GM23338 (cell line): ENCODE measurements at places on chromosomes 11 and 22. TPM values are rescaled to one million over a fixed set of nuclear protein-coding genes. Genes with fewer than 3 reads are reported as not detected.

The DDI1 gene
- not detected in 2 replicates for total RNA-seq

DNA sequence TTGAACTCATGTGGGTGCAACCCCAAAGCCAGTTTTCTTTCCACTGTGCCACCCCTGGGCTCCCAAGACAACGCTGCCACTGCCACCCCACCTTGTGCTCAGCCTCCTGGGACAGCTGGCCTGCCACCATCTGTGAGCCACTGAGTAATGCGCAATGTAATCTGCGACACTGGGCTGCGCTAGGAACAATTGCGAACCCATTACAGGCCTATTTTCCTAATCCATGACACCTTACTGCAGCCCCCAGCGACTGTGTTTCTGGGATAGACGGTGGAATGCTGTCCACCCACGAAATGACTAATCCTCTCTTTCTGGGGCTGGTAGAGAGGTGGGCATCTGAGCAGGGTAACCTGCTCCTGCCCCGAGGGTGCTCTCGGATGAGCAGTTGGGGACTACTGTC, 22.2 kb downstream of the FLRT1 start:
- H3K4me3 ChIP-seq, result no peak overlapping the region
- H3K27me3 ChIP-seq, result peaks cover 97% of the 10 kb centered on the region
- no peak for DNase-seq
- no peak overlapping the region for H3K27ac ChIP-seq

GRCh38 chr22:24582056-24582814, 10.6 kb downstream of the LRRC75B start:
- DNase-seq, result no peak
- H3K4me1 ChIP-seq, result no peaks in the 10 kb centered on the region
- H3K4me3 ChIP-seq, result no peak overlapping the region
- no peaks in the 10 kb centered on the region for H3K27me3 ChIP-seq
- no peaks in the 10 kb centered on the region for H3K36me3 ChIP-seq

DNA sequence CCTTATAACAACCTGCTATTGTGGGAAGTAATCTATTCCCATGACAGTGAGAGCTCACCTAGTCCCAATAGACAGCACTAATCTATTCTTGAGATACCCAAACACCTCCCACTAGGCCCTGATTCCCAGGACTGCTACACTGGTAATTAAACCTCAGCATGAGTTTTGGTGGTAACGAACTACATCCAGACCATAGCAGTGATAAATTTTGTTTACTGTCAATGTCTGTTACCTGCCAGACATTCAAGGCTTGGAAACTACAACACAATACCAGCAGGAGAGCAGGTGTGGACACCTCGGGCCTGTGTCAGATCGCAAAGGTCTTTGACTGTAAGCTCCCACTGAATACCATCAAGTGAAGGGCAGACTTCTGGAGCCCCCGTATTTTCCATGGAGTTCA, 187.1 kb downstream of the ARHGAP42 start:
- H3K27me3 ChIP-seq, result no peaks in the 10 kb centered on the region
- H3K4me3 ChIP-seq, result no peak overlapping the region
- H3K36me3 ChIP-seq, result no peaks in the 10 kb centered on the region
- H3K4me1 ChIP-seq, result peaks cover 25% of the 10 kb centered on the region

The OR5D13 gene
- not detected in 2 replicates for total RNA-seq

The SOX10 gene
- 2.1 and 2.3 TPM in 2 replicates for total RNA-seq

DNA sequence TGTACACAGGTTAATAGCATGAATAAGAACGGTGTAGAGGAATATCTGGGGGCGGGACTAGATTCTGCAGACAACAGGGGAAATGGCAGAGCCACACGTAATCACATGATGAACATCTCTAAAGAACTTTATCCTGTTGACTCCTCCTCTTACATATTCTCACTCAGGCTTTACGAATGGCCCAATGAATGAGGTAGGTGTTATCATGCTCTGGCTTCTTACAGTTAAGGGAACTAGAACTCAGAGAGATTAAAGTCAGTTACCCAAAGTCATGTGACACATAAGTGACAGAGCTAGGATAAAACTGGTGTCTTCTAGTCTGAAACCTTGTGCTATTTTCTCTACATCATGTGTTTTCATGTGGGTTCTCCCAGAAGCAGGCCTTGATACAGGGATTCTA, 49.0 kb upstream of the BMAL1 start:
- H3K4me1 ChIP-seq, result no peaks in the 10 kb centered on the region
- H3K27me3 ChIP-seq, result no peaks in the 10 kb centered on the region
- H3K4me3 ChIP-seq, result no peak overlapping the region
- DNase-seq, result no peak
- H3K27ac ChIP-seq, result no peak overlapping the region

DNA sequence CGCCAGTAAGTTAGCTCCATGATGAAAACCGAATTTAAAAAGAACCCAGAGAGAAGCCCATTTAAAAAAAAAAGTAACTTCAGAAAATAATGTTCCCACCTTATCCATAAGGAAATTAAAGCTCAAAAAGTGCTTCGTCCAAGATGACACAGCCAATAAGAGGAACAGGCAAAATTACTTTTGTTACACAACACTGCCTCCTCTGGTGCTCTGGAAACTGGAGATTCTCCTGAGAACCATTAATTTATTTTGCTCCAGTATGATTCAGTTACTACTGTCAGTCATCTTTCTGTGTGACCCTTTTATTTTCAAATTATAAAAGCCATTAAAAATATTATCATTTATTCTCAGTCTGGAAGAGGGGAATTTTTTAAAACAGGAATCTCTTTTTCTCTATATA, 2.0 kb downstream of the IFT27 start:
- H3K4me1 ChIP-seq, result peaks cover 7% of the 10 kb centered on the region
- H3K36me3 ChIP-seq, result no peaks in the 10 kb centered on the region
- DNase-seq, result peak; percentile 48
- H3K27ac ChIP-seq, result no peak overlapping the region

DNA sequence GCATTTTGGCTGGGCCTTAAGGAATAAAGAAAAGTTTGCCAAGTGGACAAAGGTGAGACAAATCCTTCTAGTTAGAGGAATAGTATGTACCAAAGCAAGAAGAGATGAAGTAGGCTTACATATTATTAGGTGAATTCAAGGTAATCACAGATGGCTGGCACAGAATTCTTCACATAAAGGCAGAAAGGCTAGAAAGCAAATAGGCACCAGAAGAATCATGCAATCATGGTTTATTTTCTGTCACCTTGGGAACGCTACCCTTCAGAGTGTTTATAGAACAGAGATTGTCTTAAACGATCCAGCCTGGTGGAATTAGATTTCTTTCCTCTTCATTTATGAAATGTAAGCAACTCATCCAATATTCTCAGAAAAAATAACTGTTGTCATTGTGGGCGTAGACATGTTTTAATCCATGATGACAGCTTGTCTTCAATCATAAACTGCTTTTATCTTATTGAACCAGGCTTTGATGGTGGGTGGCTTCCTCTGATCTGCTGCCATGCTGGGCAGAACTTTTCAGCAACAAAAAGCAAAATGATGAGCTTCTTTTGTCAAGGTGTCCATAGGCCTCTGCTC, 49.0 kb upstream of the CSNK2A3 start:
- no peak for DNase-seq
- no peak overlapping the region for H3K4me3 ChIP-seq
- no peaks in the 10 kb centered on the region for H3K27me3 ChIP-seq
- H3K36me3 ChIP-seq, result no peaks in the 10 kb centered on the region
- H3K27ac ChIP-seq, result no peak overlapping the region

The PSMA1 gene
- 169 and 197 TPM in 2 replicates for total RNA-seq

- H3K27me3 ChIP-seq, result no peaks in the 10 kb centered on the region
- H3K36me3 ChIP-seq, result no peaks in the 10 kb centered on the region
- no peak for DNase-seq
Observed at GRCh38 chr11:81496601-81497000, 1237.1 kb downstream of the FAM181B start.

The RTCB gene
- total RNA-seq, result 99.0 and 106 TPM in 2 replicates

GRCh38 chr11:8962841-8963240, 1.4 kb downstream of the TMEM9B start:
- DNase-seq, result no peak
- no peaks in the 10 kb centered on the region for H3K27me3 ChIP-seq
- H3K36me3 ChIP-seq, result no peaks in the 10 kb centered on the region

The OTOG gene
- total RNA-seq, result 0.52 and 0.78 TPM in 2 replicates

The RFPL1 gene
- total RNA-seq, result not detected in 2 replicates

The IGLL1 gene
- total RNA-seq, result not detected in 2 replicates

DNA sequence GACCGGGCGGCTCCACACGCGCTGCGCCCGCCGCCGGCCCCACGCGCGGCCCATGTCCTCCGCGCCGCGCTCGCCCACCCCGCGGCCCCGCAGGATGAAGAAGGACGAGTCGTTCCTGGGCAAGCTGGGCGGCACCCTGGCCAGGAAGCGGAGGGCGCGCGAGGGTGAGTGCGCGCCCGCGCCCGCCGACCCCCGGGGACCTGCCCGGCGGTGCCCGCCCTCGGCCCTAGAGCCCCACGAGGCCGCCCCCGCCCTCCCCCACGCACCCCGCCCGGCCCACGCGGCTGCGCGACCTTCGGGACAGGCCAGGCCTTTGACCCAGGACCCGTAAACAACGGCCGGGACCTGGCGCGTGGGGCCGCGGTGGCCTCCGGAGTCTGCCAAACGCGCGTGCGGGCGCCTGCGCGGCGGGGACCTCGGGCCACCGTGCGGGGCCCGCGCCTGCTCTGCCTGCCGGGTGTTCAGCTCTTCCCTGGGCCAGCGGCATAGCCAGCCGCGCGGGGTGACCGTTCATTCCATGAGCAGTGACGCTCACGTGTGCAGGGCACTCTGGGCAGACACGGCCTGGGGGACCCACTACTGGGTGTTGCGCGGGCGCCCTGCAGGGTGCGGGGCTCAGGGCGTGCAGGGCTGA, at the start of gene PARVB:
PARVB (plus strand) TSS at position 15 of the 634 bp plus-strand sequence; CDS start at position 53, 38 bp downstream.
- H3K4me3 ChIP-seq, result peak within 1 kb of the TSS; percentile 64
- H3K36me3 ChIP-seq, result no peaks in the 10 kb centered on the region
- peak; percentile 42 for DNase-seq
- peaks cover 18% of the 10 kb centered on the region; the same call in 1 of the 2 replicates for H3K4me1 ChIP-seq
- H3K27ac ChIP-seq, result no peak within 1 kb of the TSS

- no peaks in the 10 kb centered on the region for H3K27me3 ChIP-seq
- H3K36me3 ChIP-seq, result no peaks in the 10 kb centered on the region
- H3K4me1 ChIP-seq, result peaks cover 20% of the 10 kb centered on the region
- H3K4me3 ChIP-seq, result 0 out of 2 replicates have a peak overlapping the region, but pooled peaks have one; percentile 13
- peak; percentile 85 for DNase-seq
Observed at GRCh38 chr11:22371160-22371559, 33.0 kb downstream of the SLC17A6 start.

The CRYBA4 gene
- total RNA-seq, result 1.7 TPM in 1 of 2 replicates, not detected in the other
